Hematopoietic multipotent progenitor cell treated with erythropoietin and hydrocortisone succinate and interleukin-3 and kit ligand, for 6 days (in vitro differentiated cells): ENCODE measurements at places on chromosomes 11 and 22.

DNA sequence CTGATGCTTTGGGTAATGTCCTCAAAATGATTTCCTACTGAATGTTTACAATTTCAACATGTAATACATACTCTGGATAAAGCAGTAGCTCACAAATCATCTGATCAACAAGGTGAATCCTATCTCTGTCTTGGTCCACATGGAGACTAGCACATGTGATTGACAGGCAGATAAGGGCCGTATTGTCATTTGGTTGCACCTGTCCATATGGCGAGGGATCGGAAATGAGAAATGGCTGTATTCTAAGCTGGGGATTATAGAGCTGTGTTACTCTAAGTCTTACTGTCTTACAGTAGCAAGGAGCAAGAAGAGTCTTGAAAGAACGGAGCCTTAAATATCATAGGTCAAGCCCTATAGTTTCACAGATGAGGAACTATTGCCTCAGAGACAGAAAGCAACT lies 55.7 kb downstream of the APIP start:
- DNase-seq: no peak

- DNase-seq: no peak
Measured at GRCh38 chr22:43507235-43507634, 95.4 kb downstream of the MPPED1 start.

- DNase-seq: no peak
Measured at GRCh38 chr11:69834811-69835800, 15.9 kb upstream of the FGF3 start.

GRCh38 chr11:3796002-3796311 lies 1.4 kb downstream of the NUP98 start:
- DNase-seq: no peak

DNA sequence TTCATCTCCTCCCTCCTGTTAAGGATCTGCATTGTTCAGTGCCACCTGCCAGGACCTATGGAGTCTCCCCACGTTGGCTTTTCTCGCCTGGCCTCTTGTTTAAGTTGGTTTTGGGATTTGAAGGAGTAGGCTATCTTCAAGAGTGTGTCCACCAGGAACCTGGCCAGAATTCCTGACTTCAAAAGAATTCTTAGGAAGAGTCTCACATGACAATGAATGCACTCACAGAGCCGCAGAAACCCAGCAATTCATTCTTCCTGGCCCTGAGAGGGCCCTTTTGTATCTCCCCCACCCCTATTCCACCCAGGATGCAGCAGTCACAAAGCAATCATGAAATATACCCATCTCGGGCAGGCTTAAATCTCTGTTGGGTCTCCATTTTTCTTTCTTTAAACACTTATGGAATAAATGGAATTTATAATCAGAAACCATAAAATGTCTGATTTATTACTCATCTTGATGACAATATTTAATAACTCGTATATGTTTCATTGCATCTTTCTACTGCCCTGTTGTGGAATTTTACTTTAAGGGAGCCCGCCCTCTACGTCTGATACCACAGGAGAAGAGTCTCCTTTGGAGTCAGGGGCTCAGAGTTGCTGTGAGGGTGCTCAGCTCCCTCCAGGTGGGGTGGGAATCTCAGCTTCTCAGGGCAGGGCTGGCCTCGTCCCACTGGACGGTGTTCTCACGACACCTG lies 507.0 kb downstream of the NTM start:
- DNase-seq: no peak

- no peak for DNase-seq
Measured at GRCh38 chr11:11444804-11445131, 91.7 kb upstream of the CSNK2A3 start.

DNA sequence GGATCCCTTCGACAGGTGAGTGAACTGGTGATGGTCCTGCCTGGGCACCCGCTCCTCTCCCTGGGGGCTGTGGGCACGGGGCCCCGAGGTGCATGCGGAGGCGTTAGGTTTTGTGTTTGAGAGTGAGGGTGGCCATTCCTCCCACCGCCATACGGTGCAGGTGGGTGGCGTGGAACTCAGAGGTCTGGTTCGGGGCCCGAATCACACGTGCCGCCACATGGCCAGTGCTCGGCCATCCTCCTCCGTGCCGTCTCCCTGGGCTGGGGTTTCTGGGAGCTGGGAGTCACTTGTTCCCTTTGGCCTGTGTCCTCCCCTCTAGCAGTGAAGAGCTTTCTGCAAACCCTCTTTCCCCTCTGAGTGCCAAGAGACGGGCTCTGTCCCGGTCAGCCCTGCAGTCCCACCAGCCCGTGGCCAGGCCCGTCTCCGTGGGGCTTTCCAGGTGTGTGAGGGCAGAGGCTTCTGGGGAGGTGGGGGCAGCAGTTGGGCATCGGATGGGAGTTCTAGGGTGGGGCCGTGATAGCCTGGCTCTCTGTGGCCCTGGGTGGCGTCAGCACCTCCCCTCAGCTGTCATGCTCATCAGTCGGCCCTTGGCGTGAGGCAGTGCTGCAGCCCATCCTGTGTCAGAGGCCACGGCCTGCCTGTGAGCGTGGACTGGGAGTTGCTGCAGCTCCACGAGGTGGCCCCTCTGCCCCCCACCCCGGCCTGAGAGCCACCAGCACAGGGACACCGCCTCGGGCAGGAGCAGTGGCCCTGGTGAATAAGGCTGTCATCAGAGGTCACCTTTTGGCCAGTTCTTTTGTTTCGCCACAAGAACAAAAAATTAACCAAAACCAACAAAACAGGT lies 10.2 kb downstream of the IRF7 start:
- no peak for DNase-seq

GRCh38 chr22:31345331-31346254 lies 553 bp downstream of the PATZ1 start:
- peak; percentile 92 for DNase-seq

DNA sequence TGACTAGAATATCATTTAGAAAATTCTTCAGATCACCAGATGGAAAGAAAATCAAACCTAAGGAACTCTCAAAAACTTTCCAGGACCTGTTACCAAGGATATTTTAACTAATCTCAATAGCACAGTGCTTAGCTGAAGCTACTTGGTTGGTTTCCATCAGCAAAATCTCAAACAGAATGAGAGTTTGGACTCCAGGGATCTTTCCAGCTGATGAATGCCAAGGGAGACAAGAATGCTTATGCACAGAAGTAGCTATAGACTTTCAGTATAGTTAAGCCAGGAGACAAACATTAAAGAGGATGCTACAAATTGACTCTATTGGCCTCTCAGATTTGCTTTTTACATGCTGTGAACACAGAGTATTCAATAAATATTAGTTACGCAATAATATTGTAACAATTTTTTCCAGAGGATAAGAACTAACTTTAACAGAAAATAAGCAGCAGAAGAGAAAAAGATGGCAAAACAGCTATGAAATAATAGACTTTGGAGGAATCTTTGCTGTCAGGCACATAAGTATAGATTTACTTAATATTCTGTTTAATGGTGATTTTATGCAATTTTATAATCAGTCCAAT lies 331.4 kb downstream of the DLG2 start:
- DNase-seq: no peak

DNA sequence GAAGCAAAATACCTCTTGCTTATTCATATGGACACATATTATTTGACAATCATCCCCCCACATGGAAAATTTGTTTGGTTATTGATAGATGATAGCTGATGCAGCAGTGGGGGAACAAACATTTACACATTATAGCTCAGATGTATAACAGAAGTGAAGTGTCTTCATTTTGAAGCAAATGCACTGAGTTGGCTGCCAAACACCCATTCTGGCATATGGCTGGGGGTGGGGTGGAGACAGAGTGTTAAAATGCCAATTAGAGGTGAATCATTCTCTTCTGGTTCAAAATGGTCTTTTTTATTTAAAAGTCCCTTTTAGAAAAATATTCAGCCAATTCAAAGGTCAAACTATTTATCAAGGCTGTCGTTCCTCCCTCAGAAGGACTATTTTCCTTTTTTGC lies 157.3 kb upstream of the TRPC6 start:
- DNase-seq: no peak

DNA sequence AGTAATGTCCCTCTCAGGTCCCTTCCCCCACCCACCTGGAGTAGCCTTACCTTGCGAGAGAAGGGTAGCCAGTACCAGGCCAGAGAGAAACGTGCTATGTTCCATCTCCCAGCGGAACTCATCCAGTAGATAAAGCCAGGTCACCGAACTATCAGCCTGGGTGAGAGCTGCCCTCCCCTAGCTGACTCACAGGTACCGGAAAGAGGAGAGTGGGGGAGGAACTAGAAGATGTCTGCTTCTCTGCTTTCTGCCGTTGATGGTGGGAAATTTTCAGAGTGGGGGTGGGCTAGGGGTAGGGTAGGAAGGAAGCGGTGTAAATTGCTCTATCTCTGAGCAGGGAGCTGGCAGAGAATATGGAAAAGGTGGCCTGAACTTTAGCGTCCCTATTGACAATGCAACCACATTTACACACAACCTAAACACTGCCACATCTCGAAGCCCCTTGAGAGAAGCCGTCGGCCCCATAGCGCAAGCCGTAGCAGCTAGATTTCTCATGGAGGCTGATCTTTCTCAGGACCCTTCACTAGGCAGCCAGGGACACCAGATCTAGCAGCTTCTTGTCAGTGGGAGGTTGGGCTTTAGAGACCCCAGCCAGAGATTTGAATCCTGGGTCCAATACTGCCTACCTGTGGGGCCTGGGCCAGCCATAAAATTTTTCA lies at the start of gene CD3D:
TSS of gene CD3D (minus strand) at position 203 of the 659 bp plus-strand sequence. CDS start at position 105, 98 bp downstream.
- no peak for DNase-seq

GRCh38 chr11:70732881-70733196 lies 334.5 kb downstream of the CTTN start:
- DNase-seq: no peak

DNA sequence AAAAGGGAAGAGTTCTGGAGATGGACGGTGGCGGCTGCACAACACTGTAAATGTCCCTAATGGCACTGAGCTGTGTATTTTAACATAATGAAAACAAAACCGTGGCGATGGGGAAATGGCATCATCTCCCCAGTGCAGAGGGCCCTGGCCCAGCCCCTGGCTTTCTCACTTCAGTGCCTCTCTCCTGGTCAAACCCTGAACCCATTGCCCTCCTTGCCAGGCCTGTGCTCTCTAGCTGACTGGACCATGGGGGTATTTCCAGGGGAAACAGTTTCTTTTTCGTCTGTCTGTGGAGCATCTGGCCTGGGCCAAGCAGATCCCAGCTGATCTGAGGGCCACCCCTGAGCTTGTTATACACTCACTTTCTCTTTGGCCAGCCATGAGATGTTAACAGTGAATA lies 17.4 kb upstream of the NAP1L4 start:
- DNase-seq: no peak

- DNase-seq: peak; percentile 31
Measured at GRCh38 chr11:63769714-63770455, 1.3 kb upstream of the ZFTA start.

DNA sequence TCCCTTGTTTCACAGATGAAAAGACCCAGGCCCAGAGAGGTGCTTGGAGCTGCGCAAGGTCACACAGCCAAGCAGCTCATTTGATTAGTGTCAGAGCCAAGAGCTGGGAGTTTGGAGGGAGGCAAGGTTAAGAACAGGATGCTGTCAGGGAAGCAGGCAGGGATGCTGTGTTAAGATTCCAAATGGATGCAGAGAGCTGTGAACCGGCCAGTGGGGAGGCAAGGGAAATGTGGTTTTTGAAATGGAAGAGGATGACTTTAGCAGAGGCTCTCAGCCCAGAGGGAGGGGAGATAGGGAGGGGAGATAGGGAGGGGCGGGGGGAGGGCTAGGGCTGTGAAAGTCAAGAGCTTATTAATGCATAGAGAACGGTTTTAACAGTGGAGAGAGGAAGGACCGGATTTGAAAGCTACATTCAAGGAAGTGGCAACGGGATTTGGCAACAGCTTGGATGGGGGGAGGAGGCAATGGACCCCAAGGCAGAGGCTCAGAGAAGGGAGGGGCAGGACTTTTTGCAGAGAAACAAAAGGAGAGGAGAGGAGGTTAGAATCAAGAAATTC lies 13.0 kb downstream of the RTN4RL2 start:
- DNase-seq: peak; percentile 67

- no peak for DNase-seq
Measured at GRCh38 chr22:36608987-36609386, 80.0 kb upstream of the EIF3D start.

- peak; percentile 83 for DNase-seq
Measured at GRCh38 chr11:18802381-18803257, 11.0 kb upstream of the PTPN5 start.
